GM23338 (cell line): ENCODE measurements at places on chromosomes 1 and 21. TPM values are rescaled to one million over a fixed set of nuclear protein-coding genes. Genes with fewer than 3 reads are reported as not detected.

The SPRR1B gene
- not detected in 2 replicates for total RNA-seq

The S100A8 gene
- total RNA-seq = not detected in 2 replicates

The LCE1C gene
- not detected in 2 replicates for total RNA-seq

The HES3 gene
- 49.7 and 50.4 TPM in 2 replicates for total RNA-seq

GRCh38 chr1:206524739-206525364 is 17.5 kb downstream of the RASSF5 start:
- H3K27ac ChIP-seq = no peak overlapping the region
- DNase-seq = no peak
- H3K27me3 ChIP-seq = no peaks in the 10 kb centered on the region
- no peaks in the 10 kb centered on the region for H3K4me1 ChIP-seq
- no peaks in the 10 kb centered on the region for H3K36me3 ChIP-seq

DNA sequence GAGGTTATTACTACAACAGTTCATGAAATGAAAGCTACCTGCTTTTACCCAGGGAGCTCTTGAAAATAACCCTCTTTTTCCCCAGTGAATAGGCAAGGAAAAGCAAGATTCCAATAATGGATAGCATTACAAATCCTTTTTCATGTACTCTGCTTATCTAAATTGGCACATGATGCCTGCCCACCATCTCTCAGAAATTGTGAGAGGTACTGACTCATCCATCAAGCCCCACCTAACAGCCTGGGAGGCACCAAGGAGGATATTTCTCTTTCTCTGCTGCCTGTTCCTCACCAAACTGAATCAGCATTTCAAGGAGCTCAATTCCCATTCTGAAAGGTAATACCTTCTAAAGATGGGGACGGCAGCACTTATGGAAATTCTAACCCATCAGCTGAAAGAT is 34.4 kb downstream of the PALMD start:
- DNase-seq = no peak
- H3K36me3 ChIP-seq = no peaks in the 10 kb centered on the region
- H3K4me1 ChIP-seq = 0 out of 2 replicates have a peak, but pooled peaks cover 4% of the 10 kb centered on the region
- no peak overlapping the region for H3K27ac ChIP-seq

- no peaks in the 10 kb centered on the region for H3K4me1 ChIP-seq
- no peak overlapping the region for H3K27ac ChIP-seq
- no peaks in the 10 kb centered on the region; the same call in 1 of the 2 replicates for H3K36me3 ChIP-seq
- DNase-seq = no peak
Observed at GRCh38 chr1:4171480-4172450, 271.7 kb upstream of the C1orf174 start.

DNA sequence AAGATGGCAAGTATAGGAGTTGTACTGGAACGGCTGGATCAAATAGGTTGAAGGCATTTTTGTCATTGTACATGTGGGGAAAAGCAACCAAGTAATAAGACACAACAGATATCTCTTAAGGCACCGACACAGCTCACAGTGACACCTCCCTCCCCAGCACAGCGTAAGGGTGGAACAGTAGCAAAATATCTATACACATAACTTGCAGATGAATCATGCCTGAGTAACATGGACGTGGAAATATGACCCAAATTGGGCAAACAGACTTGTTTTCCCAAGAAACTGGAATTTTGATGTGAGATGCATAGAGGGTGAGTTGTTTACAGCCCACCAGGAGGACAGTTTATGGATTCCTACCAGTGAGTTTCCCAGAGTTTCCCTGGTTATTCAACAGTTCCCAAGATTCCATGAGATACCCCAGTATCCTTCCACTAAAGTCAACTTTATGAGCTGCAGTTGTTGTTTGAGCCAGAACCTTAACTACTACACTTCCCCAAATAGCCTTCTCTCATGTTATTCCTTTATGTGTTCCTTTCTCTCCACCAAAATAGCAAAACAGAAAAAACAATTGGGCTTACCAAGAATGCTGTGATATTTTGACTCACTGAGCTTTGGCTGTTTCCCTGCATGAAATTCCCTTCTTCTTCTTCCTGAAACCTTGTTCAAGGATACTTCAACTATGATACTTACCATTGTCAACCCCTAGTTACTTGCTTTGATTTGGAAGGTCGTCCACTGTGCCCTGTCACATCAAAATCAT is 7.1 kb upstream of the DR1 start:
- H3K27ac ChIP-seq = no peak overlapping the region
- peaks cover 18% of the 10 kb centered on the region for H3K4me1 ChIP-seq
- no peak for DNase-seq
- H3K27me3 ChIP-seq = no peaks in the 10 kb centered on the region
- no peak overlapping the region for H3K4me3 ChIP-seq

- no peak overlapping the region for H3K27ac ChIP-seq
- no peaks in the 10 kb centered on the region for H3K4me1 ChIP-seq
- H3K36me3 ChIP-seq = no peaks in the 10 kb centered on the region
- no peak for DNase-seq
- H3K4me3 ChIP-seq = no peak overlapping the region
Observed at GRCh38 chr1:25216123-25216522, 16.2 kb downstream of the SYF2 start.

- H3K36me3 ChIP-seq = no peaks in the 10 kb centered on the region
- no peak overlapping the region for H3K4me3 ChIP-seq
- H3K27me3 ChIP-seq = no peaks in the 10 kb centered on the region
- no peak for DNase-seq
- no peak overlapping the region for H3K27ac ChIP-seq
Observed at GRCh38 chr1:209095627-209096595, 487.6 kb upstream of the CAMK1G start.
